ENCODE measurements at places on chromosomes 13 and 19. TPM values are rescaled to one million over a fixed set of nuclear protein-coding genes. Genes with fewer than 3 reads are reported as not detected.

GRCh38 chr19:38904581-38905539 lies 5.1 kb downstream of the NFKBIB start:
- no peak for DNase-seq

GRCh38 chr13:51619614-51620013 lies 35.4 kb downstream of the WDFY2 start:
- no peak for DNase-seq

DNA sequence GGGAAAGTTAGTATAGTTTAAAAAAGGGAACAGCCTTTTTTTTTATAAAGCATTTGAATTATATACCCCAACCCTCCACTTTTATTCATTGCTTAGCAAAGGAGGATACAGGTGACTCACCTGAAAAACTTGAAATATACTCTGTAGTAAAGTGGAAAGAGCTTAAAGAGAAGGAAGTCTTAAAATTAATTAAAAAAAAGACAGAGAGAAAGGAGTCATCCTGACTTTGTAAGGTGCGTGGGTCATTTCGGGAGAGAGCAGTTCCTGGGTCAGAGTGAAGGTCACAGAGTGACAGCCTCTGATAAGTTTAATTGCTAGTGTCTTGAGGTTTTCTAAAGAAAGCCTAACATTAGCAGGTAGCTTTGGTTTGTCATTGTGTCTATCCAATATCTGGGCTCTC lies 310.3 kb downstream of the KLF5 start:
- no peak for DNase-seq

- DNase-seq: no peak
Measured at GRCh38 chr13:81207636-81208035, 866.7 kb upstream of the SPRY2 start.

DNA sequence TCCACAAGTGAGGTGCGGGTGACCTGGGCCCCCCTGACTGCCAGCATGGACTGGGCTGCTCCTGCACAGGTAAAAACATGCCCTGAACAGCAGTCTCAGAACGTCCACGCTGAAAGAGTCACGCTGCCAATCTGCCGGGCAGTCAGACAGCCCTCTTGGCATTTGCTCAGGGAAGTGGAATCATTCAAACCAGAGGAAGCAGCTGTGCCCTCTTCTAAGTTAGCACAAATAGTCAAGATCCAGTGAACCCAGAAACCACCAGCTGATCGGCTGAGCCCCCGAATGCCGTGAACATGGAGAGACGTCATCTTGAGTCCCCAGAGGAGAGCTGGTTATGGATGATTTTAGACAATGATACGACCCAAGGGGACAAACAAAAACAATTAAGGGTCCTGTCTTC lies 34.4 kb downstream of the KLF2 start:
- DNase-seq: no peak

DNA sequence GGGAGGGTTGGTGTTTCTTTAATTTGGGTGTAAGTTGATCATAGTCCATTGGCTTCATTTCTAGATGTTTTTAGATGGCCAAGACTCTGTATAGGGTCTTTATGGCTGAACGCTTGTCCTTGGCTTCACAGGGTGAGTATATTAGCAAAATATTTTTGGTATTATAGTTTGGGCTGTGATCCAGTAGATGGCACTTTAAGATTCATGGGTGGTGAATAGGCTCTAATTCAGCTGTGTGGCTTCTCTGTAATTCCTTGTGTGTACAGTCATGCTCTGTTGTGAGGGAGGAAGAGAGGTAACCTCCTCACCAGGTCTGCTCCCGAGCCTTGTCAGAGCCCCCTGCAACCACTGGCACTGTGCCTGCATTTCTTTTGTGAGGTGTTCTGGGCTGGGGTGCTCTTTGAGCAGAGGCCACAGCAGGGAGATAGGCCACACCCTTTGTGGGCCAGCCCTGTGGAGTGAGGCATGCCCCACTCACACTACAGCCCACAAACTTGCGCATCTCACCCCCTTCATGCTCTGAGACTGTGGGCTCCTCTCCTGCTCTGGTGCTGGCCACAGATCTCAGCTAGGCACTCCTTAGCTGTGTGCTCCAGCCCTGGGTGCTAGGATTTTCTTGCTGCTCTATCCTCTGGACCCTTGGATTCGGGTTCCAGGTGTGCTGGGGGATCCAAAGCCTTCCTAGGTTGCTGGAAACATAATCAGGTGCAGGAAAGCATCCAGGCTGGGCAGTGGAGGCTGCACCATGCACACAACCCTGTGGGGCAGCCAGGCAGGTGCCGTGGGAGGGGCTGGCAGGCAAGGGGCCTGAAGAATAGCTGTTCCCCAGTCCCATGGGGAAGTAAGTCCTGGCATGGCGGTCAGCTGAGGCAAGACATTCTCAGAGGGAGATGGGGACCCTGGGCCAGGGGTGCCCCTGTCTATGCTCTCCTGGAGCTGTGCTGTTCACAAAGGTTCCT lies 193.9 kb downstream of the GPC5 start:
- no peak for DNase-seq

DNA sequence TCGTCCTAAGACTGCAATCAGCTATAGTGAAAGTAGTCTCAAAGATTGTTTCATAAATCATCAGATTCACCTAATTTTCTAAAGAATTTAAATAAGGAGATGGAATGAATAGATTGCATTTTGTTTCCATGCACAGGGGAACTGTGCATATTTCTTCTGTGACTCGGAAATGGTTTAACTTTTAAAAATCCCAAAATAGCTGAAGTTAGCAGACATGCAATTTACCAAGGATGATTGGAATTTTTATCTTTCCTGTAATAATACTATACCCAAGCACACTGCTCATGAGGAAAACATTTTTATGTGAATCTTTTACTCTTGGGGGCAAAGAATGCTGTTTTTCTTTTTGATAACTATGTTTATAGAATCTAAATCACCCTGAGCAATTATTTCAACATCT lies 15.0 kb upstream of the LMO7 start:
- no peak for DNase-seq

DNA sequence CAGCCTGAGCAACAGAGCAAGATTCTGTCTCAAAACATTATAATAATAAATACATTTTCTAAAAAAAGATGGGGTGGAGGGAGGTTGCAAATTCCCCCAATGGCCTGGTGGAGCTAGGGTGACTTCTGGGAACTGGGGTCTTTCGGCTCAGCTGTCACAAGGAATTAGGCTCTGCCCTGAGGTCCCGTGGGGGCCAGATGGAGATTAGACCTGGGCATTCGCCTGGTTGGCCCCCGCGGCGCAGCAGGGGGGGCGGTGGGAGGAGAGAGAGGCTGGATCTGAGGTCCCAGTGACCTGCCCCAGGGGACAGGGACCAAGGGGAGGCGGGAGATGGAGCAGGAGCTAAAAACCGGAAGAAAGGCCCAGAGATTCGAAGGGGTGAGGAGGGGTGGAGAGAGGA lies 14.8 kb downstream of the FUT6 start:
- DNase-seq: no peak

DNA sequence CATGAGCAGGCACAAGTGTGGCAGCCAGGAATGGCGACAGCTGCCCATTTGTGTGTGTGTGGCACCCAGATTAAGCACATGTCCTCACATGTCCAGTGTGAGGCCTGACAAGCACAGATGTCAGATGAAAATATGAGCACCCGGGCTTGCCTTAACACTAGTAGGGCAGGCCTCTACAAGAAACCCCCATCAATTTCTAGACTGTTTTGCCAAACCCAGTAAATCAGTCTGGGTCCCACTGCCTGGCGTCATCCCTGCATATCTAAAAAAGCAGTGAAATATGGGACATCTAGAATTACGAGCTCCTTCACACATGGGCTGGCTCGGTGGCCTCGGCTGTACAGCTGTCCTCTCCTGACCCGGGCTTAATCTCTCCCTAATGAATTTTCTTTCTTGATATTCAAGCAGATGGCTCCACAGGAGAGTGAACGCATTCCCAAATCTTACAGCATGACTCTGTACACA lies 432.7 kb downstream of the FOXO1 start:
- no peak for DNase-seq

- DNase-seq: no peak
Measured at GRCh38 chr13:76937281-76937820, 11.0 kb upstream of the ACOD1 start.

DNA sequence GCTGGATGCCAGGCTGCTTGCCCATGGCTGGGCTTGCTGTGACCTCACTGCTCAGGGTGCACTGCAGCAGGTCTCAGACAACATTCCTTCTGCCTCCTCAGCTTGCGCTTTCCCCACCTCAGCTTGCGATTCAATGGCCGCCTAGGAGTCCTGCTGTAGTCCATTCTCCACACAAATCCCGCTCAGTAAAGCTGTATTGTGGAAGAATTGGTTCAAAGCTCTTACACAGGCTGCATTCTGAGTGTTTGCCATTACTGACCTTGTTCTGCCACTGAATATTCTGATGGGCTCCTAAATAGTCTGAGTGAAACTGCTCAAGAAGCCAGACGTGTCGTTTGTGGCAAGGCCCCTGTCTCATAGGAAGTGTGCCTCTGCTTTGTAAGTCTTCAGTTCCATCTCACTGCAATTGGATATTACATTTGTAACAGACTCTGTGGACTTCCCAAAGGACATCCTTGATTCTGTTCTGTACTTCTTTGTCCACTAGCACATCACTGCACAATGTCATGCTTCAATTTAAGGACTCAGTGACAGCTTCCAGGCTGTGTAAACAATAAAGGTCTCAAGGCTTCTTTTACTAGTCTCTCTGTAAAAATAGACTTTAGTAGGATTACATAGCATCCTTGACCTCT lies 49.8 kb downstream of the KATNAL1 start:
- DNase-seq: no peak

GRCh38 chr13:41060724-41061074 lies 610 bp upstream of the WBP4 start:
- peak; percentile 83 for DNase-seq

GRCh38 chr19:15199661-15200552 lies 888 bp downstream of the NOTCH3 start:
- DNase-seq: no peak

DNA sequence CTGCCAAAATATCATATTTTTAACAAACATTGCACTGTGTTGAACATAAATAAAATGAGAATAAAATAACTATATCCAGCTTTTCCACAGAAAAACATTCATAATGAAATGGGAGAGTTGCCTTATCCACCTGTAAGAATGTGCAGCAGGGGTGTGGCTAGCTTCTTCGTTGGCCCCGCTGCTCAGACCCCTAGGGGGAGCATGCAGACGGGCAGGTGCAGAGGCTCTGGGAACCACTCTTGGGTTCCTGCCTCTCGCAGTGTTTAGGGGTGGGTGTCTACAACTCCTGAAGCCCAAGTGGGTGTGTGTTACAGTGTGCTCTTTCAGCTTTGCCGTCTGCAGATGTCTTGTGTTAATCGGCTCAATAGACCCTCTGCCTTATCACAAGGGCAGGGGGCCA lies 121.7 kb downstream of the SLITRK5 start:
- DNase-seq: no peak

DNA sequence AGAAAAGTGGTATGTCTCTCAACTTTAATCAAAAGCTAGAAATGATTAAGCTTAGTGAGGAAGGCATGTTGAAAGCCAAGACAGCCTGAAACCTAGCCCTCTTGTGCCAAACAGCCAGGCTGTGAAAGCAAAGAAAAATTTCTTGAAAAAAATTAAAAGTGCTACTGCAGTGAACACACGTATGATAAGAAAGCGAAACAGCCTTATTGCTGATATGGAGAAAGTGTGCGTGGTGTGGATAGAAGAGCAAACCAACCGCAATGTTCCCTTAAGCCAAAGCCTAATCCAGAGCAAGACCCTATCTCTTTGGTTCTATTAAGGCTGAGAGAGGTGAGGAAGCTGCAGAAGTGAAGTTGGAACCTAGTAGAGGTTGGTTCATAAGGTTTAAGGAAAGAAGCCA lies 96.4 kb downstream of the ZDHHC20 start:
- no peak for DNase-seq

DNA sequence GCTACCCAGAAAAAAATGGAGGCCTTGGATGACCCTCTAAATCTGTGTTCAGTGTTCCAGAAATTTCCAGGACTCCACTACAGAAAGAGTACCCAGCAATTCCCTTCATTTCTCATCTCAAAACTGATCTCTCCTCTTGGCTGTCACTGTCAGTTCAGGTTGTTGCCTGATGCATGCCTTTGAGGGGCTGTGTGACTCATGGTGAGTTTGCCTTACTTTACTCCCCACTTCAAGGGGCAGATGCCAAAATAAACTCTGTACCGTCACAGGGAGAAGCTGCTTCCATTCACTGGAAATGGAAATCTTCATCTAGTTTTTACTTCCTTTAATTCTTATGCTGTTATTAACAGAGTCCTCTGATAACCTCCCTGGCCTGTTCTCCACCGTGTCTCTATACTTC lies 1075.0 kb downstream of the DIAPH3 start:
- no peak for DNase-seq

DNA sequence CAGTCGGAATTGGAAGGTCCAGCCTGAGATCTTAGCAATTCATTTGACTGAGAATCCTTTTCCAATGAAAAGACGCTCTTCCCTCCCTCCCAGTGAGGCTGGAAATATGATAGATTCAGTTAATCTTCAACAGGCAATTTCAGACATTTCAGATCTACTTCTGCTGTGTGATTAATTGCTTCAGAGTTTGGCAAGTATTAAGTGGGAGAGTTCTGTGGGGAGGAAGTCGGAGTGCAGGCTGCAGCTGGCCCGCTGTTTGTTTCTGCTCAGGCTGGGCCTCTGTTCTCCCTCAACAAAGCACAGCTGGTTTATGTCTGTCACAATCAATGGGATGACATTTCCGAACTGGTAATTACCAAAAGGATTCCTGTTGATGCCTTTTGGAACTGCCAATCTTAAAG lies 178.2 kb downstream of the NDFIP2 start:
- no peak for DNase-seq

- DNase-seq: no peak
Measured at GRCh38 chr13:90184355-90184754, 1163.1 kb upstream of the MIR17HG start.

DNA sequence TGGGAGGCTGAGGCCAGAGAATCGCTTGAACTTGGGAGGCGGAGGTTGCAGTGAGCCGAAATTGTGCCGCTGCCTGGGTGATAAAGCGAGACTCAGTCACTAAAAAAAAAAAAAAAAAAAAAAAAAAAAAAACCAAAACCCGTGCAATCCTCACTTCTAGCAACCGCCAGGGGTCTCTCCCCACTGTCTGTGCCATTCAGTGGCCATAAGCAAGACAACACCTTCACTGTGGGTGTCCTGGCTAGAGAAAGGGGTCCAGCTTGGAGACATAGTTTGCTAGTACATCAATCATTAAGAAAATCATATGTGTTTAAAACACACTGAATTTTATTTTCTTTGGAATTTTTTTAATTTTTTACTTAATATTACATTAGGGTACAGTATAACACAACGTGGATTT lies 68.2 kb downstream of the RASL11A start:
- DNase-seq: no peak

GRCh38 chr13:84303035-84303434 lies 420.8 kb upstream of the SLITRK1 start:
- no peak for DNase-seq

- DNase-seq: no peak
Measured at GRCh38 chr19:7832009-7832408, 2.0 kb downstream of the EVI5L start.

FFAR3 gene
- not detected for total RNA-seq

B3GNT8 gene
- total RNA-seq: 0.58 TPM

KIR3DL1 gene
- not detected for total RNA-seq

DZIP1 gene
- total RNA-seq: not detected

MAMSTR gene
- 0.50 TPM for total RNA-seq

CD22 gene
- 0.67 TPM for total RNA-seq

ZNF541 gene
- 0.81 TPM for total RNA-seq
